ENCODE measurements at places on chromosomes 2 and 18.

DNA sequence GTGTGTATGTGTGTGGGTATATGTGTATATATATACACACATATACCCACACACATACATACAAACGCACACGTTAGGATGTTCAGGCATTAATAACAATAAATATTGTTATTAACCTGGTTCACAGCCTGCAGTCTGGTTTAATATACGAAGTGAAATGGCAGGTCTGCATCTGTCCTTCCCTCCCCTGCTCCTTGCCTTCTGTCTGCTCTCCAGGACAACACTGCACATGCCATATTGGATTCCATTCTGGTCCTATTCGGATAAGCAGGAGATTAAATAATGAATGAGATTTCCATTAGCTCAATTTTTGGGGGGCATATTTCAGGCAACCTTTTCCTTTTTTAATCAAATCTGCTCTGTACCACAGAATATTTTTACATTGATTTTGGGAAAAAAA lies 158.0 kb downstream of the CELF4 start:
- no peak for DNase-seq

DNA sequence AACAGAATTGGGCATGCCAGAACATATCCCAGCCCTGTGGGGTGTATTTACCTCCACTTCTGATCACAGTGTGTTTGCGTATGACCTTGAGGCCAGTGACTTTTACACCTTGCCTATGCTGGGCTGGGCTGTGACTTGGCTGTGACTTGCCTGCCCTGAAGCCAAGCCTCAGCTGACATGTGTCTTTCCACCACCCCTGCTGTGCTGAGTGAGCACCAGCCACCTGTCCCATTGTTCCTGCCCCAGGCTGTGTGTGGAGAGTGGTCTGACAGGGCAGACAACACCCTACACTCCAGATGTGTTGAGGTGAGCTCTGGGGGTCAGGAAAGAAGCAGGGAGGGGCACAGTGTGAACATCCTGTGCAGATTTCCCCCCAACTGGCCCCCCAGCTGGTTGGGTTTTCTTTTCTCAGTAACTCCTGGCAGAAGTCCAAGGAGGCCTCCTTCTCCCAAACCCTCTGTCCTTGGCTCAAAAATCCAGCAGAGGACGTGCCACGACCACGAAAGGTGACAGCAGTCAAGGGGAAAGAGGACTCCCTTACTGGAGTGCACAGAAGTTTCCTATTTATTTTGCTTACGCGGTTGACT lies 5.1 kb upstream of the STEAP3 start:
- DNase-seq, result no peak

GRCh38 chr2:8965216-8965969 lies 38.1 kb downstream of the MBOAT2 start:
- DNase-seq, result no peak

- DNase-seq, result no peak
Observed at GRCh38 chr2:128879161-128879560, 560.5 kb upstream of the HS6ST1 start.

GRCh38 chr2:72625366-72625765 lies 200.5 kb downstream of the EXOC6B start:
- DNase-seq, result no peak

GRCh38 chr2:11746807-11747459 lies 501 bp downstream of the LPIN1 start:
- DNase-seq, result peak; percentile 45

- no peak for DNase-seq
Observed at GRCh38 chr2:187143537-187143936, 294.6 kb upstream of the ZSWIM2 start.

- no peak for DNase-seq
Observed at GRCh38 chr2:18232731-18233438, 327.6 kb downstream of the RDH14 start.

- DNase-seq, result no peak
Observed at GRCh38 chr18:475202-476031, 25.1 kb downstream of the COLEC12 start.

GRCh38 chr2:72118951-72119350 lies 28.7 kb downstream of the CYP26B1 start:
- no peak for DNase-seq

DNA sequence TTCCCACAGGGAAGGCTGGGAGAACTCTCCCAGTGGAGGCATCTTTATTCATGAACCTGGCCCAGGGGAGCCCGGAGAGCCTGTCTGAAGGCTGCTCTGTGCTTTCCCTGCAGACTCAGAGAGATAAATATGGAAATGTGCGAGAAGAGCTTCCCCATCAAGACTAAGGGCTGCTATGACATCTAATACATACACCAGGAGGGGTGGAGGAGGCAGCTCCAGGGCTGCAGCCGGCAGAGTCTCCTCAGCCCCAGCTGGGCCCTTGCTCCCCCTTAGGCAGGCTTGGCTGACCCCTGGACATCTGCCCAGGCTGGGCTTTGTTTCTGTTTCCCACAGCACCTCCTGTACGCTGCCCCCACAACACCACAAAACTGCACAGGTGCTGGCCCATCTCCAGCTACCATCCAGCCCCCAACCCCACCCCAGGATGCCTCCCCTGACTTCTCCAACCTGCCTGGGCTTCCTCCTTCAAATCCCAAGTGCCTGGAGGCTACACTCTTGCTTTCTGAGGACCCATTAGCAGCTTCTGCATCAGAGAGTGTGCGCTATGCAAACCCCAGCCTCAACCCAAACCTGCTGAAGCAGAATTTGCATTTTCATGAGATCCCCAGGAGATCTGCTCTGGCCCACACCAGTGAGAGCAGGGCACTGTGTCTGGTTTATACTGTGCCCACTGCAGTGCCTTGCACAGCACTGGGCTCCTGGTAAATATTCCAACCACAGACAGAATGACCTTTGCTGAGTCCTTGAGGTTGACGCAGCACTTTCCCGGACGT lies 96.8 kb downstream of the VSNL1 start:
- DNase-seq, result no peak

DNA sequence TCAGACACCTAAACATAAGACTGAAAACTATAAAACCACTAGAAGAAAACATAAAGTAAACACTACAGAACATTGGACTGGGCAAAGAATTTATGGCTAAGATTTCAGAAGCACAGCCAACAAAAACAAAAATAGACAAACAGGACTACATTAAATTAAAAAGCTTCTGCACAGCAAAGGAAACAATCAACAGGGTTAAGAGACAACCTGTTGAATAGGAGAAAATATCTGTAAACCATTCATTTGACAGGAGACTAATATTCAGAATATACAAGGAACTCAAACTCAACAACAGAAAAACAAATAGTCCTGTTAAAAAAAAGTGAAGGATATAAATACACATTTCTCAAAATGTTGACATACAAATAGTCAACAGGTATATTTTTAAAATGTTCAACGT lies 106.7 kb upstream of the FANCL start:
- no peak for DNase-seq

DNA sequence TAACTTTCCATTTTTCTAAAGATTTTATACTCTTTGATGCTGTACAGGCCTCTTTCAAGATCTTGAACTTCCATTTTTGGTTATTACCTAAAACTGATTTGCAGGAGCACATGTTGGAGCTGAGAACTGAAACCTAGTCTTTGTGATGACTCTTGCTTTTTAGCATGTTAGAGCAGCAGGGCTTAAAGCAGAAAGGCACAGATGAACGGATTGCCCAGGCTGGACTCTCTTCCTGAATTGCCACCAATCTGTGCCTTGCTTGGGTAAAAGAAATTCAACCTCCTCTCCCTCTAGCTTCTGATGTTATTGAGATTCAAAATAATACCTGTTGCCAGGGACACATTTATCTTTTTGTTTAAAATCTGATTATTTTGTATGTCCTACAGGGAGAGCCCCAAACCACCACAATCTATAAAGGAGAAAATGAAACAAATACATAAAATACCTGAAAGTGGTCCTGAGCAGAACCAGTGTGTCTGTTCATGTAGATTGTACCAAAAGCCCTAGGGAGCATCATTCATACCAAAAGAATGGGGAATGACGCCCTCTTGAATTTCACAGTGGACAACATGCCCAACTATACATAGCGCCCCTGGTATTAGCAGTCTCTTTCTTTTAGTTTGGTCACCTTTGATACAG lies 277.0 kb upstream of the MAP2 start:
- no peak for DNase-seq

- DNase-seq, result no peak
Observed at GRCh38 chr2:171279983-171280790, 119.5 kb upstream of the TLK1 start.

GRCh38 chr2:23940718-23941620 lies 706 bp downstream of the UBXN2A start:
- no peak for DNase-seq

DNA sequence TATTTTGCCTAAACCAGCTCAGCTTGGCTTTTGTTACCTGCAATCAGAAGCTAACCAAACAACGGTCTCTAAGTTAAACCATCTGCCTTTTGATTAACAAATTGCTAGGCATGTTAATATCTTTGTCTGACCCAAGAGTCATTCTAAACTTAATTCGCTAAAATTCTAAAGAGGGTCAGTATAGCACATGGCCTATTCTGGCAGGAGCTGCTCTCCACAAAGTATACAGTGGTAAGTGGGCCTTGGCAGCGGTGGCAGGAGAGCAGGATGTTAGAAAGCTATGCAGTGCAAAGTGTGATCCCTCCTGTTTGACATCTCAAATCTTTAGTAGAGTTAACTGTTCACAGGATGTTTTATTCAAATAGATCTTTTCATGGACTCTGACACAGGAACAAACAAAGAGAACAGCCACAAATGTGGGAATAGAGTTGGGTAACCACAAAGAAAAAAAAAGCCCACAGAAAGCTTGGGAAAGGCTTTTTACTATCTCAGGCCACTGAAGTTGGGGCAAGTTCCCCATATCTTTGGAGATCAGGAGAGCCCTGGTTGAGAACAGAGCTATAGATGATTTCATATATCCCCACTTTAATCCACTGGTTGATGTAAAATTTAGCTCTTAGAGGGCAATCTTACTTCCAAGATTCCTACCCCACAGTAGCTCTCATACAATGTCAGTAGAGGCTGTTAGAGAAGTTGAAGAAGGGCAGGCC lies 10.6 kb downstream of the CFAP210 start:
- no peak for DNase-seq

DNA sequence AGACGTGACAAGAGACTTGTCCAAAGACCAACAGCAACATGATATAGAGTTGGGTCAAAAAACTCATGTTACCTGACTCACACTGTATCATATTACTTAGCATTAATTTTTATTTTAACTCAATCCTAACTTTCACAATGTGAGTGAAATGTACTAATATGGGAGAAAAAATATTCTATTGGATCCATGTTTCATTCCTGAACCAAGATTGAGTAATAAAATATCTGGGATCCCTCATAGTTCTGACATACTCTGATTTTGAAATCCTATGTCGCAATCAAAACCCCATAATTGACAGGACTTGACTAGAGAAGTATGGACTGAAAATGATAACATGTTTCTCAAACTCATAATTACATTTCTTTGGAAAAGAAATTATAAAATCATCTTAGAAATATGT lies 190.4 kb downstream of the RIT2 start:
- no peak for DNase-seq

DNA sequence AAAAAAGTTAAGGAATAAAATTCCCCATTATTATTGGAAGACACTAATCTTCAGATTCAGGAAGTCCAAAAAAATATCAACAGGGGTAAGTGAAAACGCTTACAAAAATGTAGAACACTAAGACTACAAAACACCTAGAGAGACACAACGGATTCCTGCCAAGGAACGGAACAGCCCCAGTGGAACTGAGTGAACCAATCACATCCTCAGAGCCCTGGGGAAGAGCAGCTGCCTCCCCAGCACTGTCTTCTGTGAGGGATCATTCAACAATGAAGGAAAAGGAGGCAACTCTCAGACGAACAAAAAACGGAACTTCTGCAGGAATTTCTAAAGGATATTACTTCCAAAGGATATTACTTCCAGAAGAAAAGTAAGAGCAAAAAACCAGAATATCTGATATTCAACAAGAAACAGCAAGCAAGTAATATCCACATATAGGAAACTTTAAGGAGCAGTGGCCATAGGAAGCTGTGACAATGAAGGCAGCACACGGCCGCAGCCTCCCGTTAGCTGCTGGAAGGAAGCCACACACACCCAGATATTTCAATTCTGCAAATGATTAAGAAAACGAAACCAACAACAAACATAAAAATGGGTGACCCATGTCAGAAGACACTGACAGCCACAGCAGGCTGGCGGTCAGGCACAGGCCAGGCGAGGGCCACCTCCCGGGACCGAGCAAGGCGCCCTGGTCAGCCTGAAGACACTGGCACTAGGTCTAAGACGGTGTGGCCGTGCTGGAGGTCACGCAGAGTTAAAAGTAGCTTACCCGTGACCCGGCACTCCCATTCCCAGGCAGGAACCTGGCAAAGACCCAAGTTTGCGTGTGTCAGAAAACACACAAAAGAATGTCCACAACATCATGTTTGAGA lies 81.8 kb downstream of the HDAC4 start:
- DNase-seq, result no peak

GRCh38 chr18:50014606-50015005 lies 180.3 kb downstream of the MYO5B start:
- DNase-seq, result no peak

DNA sequence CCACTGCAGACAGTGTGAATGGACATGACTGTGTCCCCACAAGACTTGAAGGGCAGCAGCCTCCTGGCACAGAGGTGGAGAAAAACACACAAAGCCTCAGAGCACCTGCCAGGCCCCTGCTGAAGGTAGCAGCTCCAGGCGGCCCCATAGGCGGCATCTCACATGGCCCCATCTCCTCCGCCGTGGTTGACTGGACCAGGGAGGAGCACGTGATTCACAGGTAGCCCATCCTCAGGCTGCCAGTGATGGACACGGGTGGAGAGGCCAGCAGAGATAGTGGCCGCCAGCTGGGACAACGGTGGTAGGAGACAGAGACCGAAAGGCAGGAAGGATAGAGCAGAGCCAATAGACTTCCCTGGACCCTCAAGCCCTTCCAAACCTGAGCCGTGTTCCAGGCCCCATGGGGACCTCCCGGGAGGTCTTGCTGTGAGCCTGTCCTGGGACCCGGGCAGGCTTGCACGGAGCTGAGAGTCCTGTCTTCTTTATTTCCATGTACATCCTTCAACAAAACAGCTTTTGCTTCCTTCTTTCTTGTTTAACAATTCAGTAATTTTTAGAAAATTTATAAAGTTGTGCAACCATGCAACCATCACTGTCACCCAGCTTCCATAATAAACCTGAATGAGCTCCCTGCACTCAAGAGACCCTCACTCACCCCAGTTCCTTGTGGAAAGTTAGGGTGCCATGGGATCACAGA lies 26.9 kb downstream of the GPR55 start:
- no peak for DNase-seq

GRCh38 chr2:46737577-46737976 lies 178.0 kb downstream of the MCFD2 start:
- DNase-seq, result no peak

GRCh38 chr2:127406454-127406853 lies 11.8 kb upstream of the PROC start:
- DNase-seq, result peak; percentile 14
